ENCODE measurements at places on chromosomes 7 and 10.
A peak's percentile ranks its signal among the peaks of the same experiment; 100 is the strongest.

GRCh38 chr10:131843089-131843595 is 57.7 kb upstream of the PPP2R2D start:
- no peak for DNase-seq

- no peak for DNase-seq
Measured at GRCh38 chr7:19112274-19113001, 5.0 kb downstream of the TWIST1 start.

DNA sequence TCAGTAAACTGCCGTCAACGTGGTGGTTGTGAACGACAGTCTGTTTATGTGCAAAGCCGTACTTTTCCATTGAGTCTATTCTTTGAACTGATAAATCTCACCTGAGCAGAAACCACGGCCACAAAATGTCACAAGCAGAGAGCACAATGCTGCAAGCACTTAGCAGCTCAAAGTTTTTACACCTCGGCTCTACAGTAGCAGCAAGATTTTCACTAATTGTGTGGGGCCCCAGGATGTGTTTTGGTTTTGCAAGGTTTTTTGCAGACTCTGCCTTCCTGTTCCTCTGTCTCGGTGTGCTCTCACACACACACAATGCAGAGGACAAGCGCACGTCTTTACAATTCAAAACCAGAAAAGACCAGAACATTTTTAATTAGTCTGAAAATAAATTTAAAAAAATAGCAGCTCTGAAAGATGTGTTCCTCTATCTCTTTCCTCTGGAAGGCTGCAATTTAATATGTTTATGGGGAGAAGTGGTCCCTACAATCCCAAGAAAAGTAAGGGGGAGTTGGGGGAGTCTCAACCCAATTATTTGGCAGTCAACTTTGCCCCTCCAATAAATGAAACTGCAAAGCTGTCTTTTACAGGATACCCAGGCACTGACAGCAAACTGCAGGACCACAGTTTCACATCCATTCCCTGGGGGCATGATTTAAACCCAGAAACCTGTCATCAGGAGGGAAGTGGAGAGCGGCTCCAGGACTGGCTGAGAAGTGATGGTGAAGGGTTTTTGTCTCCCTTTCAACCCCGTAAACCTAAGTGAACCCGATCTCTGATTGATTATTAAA is 73.8 kb upstream of the SFMBT2 start:
- peak; percentile 26 for DNase-seq

DNA sequence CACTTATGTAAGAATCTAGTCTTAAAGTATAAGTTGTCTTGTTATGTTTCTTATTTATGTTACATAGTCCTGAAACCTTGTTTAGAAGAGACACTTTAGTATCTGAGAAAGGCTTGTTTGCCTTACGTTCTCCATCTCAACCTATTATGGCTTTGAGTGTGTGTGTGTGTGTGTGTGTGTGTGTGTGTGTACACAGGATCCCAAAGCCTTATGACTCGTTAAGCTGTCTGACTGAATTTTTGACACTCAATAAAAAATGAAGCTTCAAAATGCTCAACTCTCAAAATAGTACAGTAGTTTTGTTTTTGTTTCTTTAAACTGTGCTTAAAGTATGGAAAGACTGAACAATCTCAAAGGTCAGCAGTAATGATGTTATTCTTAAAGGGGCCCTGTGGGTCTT is 18.0 kb downstream of the CALU start:
- no peak for DNase-seq

DNA sequence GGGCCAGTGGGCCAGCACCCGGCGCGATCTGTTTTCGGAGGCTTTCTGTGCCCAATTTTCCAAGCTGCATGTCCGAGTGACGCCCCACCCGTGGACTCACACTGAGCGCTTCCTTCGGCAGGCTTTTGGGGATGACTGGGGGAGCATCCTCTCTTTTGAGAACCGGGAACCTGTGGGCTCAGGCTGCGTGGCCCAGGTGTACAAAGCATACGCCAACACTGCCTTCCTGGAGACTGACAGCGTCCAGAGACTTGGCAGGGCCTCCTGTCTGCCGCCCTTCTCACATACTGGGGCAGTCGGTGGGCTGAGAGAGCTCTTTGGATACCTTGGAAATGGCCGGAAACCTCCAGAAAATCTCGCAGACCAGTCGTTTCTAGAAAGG is 1.0 kb downstream of the ADCK2 start:
- DNase-seq, result no peak

DNA sequence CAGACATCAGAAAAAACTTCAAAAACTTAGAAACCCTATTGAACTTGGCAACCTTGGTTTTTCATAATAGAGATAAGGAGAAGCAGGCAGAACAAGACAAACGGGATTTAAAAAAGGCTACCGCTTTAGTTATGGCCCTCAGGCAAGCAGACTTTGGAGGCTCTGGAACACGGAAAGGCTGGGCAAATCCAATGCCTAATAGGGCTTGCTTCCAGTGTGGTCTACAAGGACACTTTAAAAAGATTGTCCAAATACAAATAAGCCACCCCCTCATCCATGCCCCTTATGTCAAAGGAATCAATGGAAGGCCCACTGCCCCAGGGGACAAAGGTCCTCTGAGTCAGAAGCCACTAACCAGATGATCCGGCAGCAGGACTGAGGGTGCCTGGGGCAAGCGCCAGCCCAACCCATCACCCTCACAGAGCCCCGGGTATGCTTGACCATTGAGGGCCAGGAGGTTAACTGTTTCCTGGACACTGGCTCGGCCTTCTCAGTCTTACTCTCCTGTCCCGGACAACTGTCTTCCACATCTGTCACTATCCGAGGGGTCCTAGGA is 115.3 kb downstream of the NRCAM start:
- DNase-seq, result no peak

DNA sequence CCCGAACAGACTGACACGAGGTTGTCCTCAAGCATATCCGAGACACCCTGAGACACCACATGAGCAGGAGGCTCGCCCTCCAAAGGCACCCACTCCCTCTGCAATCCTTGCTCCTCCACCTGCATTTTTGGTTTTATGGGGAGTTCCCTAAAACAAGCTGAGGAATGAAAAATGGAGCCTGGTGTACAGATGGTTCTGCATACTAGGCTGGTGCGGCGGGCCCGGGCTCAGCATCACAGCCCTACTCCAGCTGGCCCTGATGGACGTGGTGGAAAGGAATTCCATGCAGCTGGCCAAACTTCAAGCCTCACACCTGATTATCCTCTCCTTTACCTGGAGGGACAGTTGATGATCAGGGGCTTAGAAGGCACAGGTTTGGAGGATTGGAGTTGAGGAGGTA is 30.3 kb upstream of the JAKMIP3 start:
- DNase-seq, result no peak

DNA sequence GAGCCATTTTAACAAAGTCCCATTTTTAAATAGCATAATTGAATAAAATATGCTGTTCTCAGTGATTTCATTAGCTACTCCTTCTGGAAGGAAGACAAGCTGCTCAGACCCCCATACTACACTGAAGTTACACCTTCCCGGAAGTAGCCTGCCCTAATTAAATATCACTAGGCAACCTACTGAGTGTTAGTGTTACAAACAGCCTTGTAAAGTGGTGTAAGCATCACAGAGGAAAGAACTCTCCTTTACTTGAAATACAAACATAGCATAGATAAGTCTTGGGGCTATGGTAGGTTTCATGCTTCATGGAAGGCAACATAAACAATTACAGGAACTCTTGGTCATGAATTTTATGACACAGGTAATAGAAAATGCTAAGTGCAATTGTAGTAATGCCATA is 43.4 kb upstream of the PTN start:
- DNase-seq, result no peak

GRCh38 chr10:117272195-117273076 is 31.5 kb downstream of the SLC18A2 start:
- DNase-seq, result no peak

- DNase-seq, result no peak
Measured at GRCh38 chr7:135095450-135095849, 52.4 kb upstream of the TMEM140 start.

DNA sequence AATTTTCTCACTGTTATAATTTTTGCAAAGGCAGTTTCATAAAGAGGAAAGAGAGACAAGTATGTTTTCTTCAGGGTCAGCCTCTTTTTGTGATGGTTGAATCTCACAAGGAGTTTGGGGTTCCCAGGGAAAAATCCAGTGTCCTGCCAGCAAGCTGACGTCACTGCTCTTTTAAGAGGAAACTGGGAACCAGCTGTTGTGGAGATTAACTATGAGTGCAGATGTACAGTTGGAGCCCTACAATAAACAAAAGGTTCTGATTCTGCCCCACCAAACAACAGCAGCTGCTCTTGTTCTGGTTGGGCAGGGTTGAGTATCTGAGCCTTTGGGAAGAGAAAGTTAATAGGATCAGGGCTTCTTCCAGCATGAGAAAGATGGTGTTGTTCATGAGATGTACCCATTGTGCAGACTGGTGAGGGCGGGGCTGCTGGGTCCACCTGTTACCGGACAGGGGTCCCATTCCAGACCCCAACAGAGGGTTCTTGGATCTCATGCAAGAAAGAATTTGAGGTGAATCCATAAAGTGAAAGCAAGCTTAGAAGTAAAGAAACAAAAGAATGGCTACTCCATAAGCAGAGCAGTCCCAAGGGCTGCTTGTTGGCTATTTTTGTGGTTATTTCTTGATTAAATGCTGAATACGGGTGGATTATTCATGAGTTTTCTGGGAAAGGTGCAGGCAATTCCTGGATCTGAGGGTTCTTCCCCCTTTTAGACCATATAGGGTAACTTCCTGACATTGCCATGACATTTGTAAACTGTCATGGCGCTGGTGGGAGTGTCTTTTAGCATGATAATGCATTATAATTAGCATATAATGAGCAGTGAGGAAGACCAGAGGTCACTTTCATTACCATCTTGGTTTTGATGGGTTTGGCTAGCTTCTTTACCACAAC is 12.5 kb downstream of the PRF1 start:
- no peak for DNase-seq

- DNase-seq, result no peak
Measured at GRCh38 chr10:12638781-12639180, 289.4 kb downstream of the CAMK1D start.

- DNase-seq, result no peak
Measured at GRCh38 chr7:144941127-144941526, 105.3 kb upstream of the TPK1 start.

- DNase-seq, result no peak
Measured at GRCh38 chr10:97589479-97589878, at the start of gene C10orf62. C10orf62 (plus strand) TSS chr10:97589721; CDS start chr10:97589898, 177 bp downstream.

DNA sequence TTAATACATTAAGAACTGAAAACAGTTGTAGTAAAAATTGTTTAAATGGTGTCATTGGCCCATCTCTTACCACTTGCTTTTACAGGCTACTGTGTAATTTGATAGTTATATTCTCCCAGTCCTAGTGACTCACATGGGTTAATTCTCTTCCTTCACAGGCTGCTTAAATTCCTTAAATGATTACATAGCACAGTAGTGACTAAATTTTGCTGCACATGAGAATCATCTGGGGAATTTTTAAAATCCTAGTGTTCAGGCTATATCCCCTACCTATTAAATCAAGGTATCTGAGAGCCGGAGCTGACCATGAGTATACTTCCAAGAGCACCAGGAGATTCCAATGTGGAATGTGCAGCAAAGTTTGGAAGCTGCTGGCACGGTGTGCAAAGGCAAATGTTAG is 45.3 kb upstream of the ZNF800 start:
- DNase-seq, result no peak

DNA sequence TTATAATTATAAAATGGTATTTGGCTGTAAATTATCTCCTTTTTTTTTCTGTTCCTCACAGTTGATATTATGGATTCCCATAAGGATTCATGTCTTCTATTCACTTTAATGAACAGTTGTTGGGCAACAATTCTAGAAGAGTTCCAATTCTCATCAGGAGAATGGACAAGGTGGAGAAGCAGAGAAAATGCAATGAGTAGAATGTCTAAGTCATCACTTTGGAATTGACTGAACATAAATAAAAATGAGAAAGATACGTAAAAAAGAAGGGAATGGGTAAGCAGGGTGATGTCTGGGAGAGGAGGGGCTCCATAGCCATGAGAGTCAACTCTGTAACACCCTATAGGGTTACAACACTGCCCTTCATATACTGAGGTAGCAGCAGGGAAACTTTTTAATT is 1.8 kb upstream of the CAV2 start:
- no peak for DNase-seq

- DNase-seq, result no peak
Measured at GRCh38 chr10:97852277-97852676, 2.6 kb downstream of the GOLGA7B start.

- peak; percentile 69 for DNase-seq
Measured at GRCh38 chr10:114057855-114058254, 14.2 kb downstream of the ADRB1 start.

DNA sequence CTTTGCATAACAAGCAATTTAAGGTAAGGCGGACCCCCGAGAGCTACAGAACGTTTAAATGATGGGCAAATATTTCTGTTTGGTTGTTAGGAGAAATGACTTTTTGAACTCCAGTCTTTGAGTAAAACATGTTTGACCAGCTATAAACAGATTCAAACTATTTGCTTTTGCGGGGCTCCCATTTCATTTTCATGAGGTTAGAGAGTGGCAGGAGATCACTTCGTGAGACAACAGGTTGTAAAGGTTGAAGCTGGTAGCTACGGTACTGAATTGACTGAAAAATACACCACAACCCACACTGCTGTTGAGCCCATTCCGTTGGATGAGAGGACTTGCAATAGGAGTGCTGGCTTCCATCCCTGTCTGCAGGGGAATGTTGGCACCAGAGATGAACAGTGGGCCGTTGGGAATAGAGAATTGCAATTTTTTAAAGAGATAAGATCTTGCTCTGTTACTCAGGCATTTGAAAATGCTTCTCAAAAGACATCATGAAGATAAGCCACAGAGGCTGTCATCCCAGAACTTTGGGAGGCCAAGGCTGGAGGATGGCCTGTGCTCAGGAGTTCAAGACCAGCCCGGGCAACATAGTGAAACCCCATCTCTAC is 65.7 kb upstream of the CARD11 start:
- no peak for DNase-seq

- DNase-seq, result no peak
Measured at GRCh38 chr7:123661765-123662164, 6.1 kb downstream of the LMOD2 start.

- no peak for DNase-seq
Measured at GRCh38 chr10:120634659-120635058, 177.6 kb downstream of the PLPP4 start.

GRCh38 chr10:60032723-60033122 is 126.4 kb upstream of the CCDC6 start:
- DNase-seq, result peak; percentile 76

DNA sequence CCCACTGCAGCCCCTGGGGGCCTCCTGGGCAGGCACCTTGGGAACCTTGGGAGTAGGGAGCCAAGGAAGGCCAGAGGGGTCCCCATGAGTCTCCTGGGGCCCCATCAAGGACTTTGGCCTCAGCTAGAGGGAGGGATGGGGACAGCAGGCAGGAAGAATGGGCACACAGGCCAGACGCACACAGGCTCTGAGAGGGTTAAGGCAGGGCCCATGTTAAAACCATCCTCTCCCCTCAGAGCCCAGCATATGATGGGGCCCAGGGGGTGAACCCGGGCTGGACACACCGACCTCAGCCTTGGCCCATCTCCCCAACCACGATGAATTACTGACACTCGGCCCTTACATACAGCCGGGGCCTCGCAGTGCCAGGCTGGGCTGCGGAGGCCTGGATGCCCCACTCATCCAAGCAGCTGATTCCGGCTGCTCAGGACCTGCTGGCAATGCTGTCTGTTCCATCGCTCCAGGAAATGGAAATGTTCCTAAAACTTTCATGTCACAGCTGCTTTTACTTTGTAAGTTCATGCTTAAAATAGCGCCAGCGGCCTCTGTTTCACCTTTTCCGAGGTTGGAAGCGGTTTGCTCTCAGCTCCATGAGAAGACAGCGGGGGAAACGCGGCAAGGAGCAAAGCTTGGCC is 17.3 kb upstream of the INPP5A start:
- no peak for DNase-seq

- no peak for DNase-seq
Measured at GRCh38 chr7:24245362-24245761, 38.6 kb upstream of the NPY start.

- no peak for DNase-seq
Measured at GRCh38 chr10:103712146-103712545, 143.2 kb downstream of the SH3PXD2A start.
